ENCODE measurements at places on chromosomes 3 and 15. TPM values are rescaled to one million over a fixed set of nuclear protein-coding genes. Genes with fewer than 3 reads are reported as not detected.

The FGF7 gene
- not detected for total RNA-seq

The KBTBD13 gene
- not detected for total RNA-seq

The UNC45A gene
- 68.6 TPM for total RNA-seq

The EHD4 gene
- total RNA-seq: 30.1 TPM

The CYP1A1 gene
- total RNA-seq: 0.29 TPM

The CCDC54 gene
- not detected for total RNA-seq

The ZBBX gene
- not detected for total RNA-seq
